ENCODE measurements at places on chromosomes 5 and 9.

DNA sequence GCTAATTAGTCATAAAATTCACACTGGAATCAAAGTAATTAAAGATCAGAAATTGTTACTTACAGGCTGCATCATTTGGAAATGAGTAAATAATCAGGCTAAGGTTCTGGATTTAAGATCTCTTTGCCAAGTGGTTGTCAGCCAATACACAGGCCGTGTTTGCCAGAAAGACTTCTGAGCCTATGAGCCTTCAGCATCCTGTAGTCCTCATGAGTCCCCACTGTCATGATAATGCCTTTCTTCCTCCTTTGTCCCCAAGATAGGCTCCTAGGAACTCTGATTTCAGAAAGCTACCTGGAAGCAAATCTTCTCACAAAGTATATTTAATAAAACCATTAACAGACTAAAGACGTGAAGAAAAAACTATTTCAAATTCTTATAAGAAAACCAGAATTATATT is 810.5 kb downstream of the DNAH5 start:
- DNase-seq, result no peak

- DNase-seq, result no peak
Observed at GRCh38 chr9:112725961-112726360, 8.0 kb upstream of the INIP start.

DNA sequence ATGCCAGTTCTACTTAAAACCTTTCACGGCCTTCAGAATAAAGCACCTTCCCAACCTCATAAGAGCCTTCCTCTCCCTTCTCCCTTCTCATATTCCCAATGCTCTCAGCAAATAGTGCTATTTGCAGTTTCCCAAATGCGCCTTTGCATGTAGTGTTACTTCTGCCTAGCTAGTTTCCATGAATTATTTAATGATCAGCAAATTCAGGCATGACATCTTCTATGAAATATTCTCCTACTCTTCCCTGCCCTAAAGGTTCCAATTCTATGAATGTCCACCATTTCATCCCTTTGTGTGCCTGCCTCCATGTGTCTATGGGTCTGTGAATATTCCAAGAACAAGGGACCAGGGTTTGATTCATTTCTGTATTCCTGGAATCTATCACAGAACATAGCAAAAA is 98.8 kb upstream of the NR5A1 start:
- DNase-seq, result no peak

GRCh38 chr9:132994410-132995120 is 16.1 kb downstream of the GFI1B start:
- peak; percentile 97 for DNase-seq

DNA sequence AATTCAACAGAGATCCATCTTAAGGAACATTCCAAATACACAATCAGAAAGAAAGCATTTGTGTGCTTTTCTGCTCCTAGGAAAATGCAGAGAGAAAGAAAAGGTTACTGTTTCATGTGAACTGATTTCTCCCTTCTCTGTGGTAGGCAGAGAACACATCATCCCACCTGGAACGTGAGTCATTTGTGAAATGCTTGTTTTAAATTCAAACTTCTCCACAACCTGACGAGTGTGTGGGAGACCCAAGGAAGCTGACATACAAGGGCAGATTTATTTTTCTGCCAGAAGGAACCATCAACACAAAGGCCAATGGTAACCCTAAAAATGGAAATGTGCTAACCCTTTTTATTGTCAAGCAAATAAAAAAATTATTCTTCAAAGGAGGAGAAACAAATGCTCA is 156.4 kb downstream of the EFNA5 start:
- no peak for DNase-seq

DNA sequence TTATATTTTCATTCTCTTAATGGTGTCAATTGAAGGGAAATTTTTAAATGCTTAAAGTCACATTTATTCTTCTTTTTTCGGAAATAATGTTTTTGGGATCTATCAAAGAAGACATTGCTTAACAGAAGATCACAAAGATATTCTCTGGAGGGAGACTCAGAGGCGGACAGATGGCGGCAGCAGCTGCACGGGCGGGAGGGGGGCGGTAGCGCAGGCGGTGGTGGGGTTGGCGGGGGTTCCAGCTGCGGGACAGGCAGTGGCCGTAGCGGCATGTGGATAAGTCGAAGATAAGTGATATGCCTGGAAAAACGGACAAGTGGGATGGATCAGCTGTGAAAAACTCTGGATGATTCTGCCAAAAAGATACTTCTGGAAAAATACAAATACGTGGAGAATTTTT is 31.6 kb upstream of the ZDHHC11B start:
- no peak for DNase-seq

DNA sequence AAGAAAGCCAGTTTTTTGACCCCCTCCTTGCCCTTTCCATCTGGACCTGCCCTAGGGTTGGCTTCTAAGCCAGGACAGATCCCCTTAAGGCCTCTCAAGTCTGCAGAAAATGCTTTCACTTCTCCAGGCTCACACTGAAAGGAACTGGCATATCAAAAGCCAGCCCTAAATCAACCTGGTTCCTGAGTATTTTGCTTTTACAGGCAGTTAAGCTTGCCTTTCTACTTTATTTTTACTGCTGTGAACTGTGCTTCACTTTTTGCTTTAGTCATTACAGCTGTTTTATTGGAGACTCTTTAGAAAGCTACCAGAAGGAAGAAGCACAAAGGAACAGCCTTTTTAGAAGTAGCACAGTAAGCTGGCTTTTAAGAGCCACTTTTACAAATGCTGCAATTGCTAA is 5.0 kb downstream of the TARS1 start:
- DNase-seq, result no peak

- peak; percentile 15 for DNase-seq
Observed at GRCh38 chr9:114558027-114558675, 29.4 kb upstream of the ATP6V1G1 start.

- no peak for DNase-seq
Observed at GRCh38 chr5:107363768-107364167, 307.0 kb downstream of the EFNA5 start.

GRCh38 chr9:133099726-133100505 is 21.1 kb downstream of the RALGDS start:
- DNase-seq, result no peak

DNA sequence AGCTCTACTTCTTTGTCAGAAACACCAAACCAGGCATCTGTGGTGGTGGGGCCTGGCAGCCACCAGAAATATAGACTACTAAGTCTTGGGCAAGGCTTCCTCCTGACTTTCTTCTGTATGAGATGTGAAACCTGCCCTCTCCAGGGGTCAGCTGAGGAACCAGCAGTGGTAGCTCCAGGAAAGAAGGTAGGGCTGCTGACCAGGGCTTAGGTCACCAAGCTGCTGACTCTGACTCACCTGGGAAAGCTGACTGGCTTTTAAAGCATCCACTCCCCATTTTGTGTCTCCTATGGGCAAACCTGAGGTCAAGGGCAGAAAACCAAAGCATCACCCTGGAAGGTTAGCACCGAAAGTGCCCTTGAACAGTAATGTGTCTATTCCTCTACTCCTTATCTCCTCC is 10.4 kb upstream of the SH3TC2 start:
- DNase-seq, result no peak

DNA sequence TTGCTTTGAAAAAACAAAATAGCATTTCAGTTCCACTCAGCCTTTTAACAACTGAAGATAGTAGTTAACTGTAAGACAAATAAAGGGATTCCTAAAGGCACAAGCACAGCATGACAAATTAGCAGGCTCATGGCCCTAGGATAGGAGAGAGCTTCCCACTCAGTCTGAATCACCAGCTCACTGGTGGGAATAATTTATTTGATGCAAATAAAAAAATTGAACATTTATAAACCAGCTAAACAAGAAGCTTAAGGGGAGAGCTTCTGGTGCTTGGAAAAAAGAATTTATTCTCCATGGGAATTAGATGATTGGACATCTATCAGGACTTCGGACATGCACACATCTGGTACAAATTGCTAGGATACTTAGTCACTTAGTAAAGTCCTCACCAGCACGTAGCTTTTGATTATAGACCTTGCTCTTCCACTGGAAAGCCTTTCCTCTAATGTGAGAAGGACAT is 294.1 kb upstream of the TNC start:
- DNase-seq, result no peak

GRCh38 chr5:111772456-111773122 is 15.6 kb upstream of the NREP start:
- DNase-seq, result no peak

DNA sequence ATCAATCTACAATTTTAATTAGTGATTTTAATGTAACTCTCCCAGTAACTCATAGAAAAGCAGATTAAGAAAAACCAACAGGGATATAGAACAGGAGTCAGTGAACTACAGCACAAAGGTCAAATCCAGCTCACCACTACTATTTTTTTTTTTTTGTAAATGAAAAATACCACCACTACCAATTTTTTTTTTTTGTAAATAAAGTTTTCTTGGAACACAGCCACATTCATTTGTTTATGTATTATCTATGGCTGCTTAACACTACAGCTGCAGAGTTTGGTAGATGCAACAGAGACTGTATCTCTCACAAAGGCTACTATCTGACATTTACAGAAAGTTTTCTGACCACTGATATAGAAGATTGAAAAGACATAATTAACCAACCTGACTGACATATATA is 11.7 kb downstream of the ZNF510 start:
- DNase-seq, result no peak

DNA sequence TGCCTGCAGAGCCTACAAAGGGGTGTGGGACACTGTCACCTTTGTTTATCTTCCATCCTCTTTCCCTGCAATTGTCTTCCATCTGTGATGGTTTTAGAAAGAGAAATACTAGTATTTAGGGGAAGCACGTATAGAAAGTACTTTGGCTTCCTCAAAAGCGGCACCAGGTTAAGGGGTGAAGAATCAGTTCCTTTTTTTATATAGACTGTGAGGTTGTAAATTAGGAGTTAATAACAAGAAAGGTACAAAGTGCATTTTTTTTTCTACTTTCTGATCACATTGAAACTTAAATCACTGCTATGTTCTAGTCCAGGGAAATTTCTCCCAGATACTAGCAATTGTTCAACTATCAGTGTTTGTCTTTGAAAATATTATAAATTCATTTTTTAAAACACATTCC is 219.3 kb downstream of the CEMIP2 start:
- DNase-seq, result peak; percentile 10

- DNase-seq, result no peak
Observed at GRCh38 chr9:126974594-126974993, 60.0 kb downstream of the RALGPS1 start.

DNA sequence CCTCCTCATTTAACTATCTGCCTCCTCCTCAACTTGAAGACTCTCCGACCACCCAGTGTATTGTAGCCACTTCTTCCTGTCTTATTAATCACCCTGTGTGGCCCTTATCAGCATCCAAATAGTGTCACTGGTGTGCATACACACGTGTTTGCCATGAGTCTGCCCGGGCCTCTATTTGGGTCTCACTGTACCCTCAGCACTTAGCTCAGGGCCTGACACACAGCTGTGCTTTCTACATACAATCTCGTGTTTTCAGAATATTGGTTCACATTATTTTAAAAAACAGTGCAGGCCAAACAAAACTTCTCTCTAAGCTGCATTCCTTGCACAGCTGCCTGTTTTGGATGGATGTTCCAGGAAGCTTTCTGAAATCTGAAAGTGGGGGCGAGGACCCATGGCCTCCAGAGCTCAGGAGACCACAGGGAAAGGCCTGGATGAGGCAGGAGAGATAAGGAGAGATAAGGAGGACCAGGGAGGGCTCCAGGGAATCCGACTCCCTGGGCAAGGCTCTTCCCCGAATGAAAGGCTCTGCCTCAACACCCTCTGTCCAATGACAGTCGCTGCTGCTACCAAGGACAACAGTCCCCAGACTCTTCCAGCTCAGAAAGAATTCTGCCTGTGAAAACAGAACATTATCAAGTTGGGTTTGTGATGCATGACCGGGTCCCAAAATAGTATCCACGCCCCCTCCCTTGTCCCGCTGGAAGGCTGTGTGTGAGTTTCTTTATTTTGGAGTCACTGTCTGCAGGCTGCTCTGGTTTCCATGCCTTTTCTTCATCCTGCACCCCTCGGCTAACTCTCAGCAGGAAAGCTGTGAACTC is 255.6 kb downstream of the NSG2 start:
- no peak for DNase-seq

- peak; percentile 53 for DNase-seq
Observed at GRCh38 chr5:53035868-53036381, 46.8 kb downstream of the ITGA2 start.

GRCh38 chr9:34047864-34048726 is 592 bp downstream of the UBAP2 start:
- peak; percentile 80 for DNase-seq

DNA sequence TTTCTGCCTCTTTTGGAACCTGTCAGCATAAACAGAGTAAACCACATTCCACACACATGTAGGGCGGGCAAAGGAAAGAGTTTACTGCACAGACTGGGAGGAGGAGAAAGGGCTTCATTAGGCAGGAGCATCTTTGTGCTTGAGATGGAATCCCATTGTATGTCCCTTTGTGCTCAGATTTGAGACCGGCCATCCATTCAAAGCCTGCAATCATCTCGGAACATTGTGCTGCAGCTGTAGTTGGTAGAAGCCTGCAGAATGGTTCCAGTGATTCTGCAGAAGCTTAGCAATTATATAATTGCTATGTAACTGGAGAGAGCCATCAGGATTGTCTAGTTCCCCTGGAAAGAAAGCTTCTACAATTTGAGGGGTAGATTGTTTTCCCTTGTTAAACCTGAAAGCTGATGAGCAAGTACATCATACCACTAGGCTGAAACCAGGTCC is 16.5 kb downstream of the ZNF462 start:
- no peak for DNase-seq

DNA sequence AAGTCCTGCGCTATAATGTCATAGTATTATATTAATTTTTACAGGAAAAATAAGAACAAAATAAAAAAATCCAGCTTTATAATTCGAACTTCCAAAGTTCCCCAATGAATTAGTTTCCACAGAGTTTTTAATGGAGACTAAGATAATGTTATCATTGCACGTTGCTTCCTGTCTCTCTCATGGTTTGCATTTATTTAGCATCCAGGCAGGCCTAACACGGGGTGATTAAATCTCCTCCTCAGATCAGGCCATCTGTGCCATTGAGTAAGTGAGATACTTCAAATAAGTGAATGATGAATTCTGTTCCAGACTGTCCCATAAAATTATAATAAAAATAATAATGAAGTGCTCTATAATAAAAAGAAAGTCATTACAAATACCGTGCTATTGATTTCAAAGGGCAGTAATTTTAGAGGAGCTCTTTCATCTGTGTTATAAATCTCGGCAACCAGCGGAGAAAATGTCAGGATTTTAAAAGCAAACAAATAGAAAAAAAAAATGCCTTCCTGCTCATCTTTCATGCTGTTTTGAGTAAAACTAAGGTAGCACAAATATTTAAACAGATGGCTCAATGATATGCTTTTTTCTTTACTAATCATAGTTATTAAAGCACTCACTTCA is 570.6 kb upstream of the ZNF608 start:
- no peak for DNase-seq

- DNase-seq, result no peak
Observed at GRCh38 chr9:119304555-119304954, 64.7 kb downstream of the BRINP1 start.

- no peak for DNase-seq
Observed at GRCh38 chr9:93947409-93948070, 7.6 kb downstream of the BARX1 start.

DNA sequence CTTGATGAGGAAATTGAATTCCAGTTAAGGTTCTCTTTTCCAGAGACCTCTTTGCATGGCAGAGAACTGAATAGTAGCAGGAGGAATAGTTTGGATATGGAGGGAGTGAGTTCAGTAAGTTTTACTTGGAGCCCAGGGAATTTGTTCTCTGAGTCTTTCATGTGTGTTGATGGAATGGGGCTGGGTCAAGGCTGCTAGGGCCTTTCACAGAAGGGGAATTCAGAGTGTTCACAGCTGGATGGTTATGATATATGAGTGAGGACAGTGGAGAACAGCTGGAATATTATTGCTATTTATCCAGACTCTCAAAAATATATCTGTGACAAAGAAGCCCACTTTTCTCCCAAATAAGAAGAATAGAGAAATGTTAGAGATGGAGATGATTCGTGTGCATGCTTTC is 372.8 kb downstream of the PLK2 start:
- no peak for DNase-seq

Measured in hematopoietic multipotent progenitor cell treated with erythropoietin and hydrocortisone succinate and interleukin-3 and kit ligand, for 4 days (in vitro differentiated cells).